ENCODE measurements at places on chromosomes 2 and 18. TPM values are rescaled to one million over a fixed set of nuclear protein-coding genes. Genes with fewer than 3 reads are reported as not detected.

- no peak for DNase-seq
These were observed 334.0 kb upstream of the FSIP2 start for GRCh38 chr2:185404578-185404977.

GRCh38 chr18:46829947-46830346, 73.1 kb upstream of the ST8SIA5 start:
- no peak for DNase-seq

GRCh38 chr2:222795450-222796357, 65.1 kb upstream of the ACSL3 start:
- DNase-seq, result no peak

DNA sequence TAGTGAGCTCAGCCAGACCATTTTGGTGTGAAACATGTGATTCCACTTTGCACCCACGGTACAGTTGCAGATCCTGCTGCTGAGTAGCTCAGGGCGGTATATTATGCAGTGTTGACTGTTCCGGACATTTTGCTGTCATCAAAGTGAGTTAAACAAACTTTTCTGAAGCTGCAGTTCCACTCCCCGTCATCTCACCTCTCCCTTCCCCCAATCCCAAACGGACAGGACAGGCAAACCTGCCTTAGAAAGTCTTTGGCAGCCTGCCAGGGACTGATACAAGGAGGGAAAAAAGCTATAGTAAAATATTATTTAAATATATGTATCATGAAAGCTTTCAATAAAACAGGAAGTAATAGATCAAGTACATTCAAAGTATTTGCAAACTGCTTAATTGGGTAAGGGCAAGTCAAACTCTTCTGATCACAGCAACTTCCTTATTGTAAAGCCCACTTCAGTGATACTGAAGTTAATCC, 35.5 kb upstream of the SP5 start:
- DNase-seq, result no peak

LIMS3 gene
- 1.2 TPM for total RNA-seq

DNA sequence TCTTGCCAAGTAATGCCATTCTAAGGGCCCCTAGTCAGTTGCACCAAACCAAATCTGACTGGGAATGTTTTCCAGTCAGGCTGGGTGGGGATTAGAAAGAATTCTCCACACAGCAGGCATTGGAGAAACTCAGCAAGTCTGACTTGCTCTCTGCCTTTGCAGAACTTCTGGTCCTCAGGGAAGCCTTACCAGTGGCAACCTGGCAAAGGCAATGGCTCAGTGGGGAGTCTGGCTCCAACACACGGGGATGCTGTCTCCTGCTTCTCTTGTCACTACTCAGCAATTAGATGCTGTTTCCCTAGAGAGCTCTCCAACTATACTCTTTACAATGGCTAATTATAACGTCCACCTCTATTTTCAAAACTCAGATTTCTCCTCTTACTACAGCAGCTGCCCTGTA, 810.7 kb downstream of the LRRTM4 start:
- DNase-seq, result no peak

CAPN14 gene
- not detected for total RNA-seq

SEMA4F gene
- total RNA-seq, result 7.3 TPM

SERPINB13 gene
- total RNA-seq, result not detected

DNA sequence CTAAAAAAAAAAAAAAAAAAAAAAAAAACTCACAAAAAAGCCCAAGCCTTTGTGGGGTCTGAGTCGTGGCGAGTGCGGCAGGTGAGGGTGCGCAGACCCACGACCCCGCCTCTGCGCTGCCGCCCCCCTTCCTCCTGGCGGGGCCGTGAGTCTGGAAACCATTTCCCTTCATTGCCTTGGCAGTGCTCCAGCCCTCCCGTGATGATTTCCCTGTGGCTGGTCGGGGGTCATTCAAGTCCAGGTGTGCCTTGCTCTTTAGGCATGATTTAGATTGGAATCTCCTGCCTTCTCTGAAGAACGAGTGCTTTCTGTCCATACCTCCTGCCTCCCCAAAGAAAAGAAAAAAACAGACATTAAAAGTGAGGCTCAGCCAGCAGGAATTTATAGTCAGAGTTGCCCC, 161.8 kb downstream of the FAM210A start:
- DNase-seq, result no peak

Data from omental fat pad (tissue), 4 donors.